Activated CD4-positive, alpha-beta T cell treated with anti-CD3 and anti-CD28 coated beads, Interleukin-2, amount 50 U/mL, for 24 hours (primary cell): ENCODE measurements at places on chromosomes 3 and 15.

DNA sequence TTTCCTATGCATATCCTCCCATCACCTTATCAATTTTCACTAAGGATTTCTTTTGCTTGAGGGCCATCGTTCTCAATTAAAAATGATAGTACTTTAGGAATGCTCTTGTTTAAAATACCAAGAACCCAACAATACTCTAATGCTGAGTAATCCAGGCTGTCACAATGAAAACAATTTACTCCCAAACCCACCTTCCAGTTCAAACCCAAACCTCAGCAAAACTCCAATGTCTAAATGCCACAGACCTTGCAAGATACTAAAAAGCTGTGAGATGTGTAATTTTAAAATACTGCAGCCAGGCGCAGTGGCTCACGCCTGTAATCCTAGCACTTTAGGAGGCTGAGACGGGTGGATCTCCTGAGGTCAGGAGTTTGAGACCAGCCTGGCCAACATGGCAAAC, 889.8 kb downstream of the ROBO1 start:
- no peak for DNase-seq

DNA sequence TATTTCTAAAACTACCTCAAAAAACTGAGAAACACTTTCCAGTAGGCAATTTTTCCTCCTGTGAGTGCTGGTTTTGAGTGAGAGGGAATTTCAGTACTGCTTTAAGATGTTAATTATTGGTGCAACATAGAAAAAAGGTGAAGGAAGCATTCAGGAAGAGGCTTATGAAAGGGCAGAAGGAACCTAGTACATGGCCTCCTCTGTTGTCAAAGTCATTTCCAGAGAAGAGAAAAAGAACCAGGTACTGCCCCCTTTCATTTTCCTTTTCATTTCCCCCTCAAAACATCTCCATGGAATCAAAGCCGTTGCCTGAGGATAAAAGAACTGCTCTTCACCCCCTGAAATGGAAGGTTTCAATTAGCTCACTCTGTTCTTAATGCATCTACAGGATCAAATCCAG, 19.8 kb downstream of the RARRES1 start:
- no peak for DNase-seq

- DNase-seq = no peak
Observed at GRCh38 chr15:77791941-77792340, 159.2 kb upstream of the LINGO1 start.

DNA sequence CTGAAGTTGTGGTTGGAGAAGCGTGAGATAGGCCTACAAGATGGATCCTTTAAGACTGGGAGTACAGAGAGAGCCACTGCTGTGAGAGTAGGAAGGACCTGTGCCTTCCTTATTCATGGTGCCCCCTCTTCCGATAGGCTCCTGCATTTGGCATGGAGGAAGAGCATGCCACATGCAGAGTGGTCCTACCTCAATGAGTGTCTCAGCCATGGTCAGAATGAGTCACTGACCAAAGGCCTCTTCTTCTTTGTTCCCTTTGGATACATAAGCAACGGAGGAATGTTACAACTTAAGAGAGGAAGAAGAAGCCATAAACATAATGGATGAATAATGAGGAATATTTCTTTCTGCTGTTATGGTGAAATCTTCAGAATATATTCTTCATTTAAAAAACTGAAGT, 681.2 kb upstream of the GRM7 start:
- no peak for DNase-seq

GRCh38 chr15:98724494-98724893, 76.2 kb downstream of the IGF1R start:
- DNase-seq = no peak

GRCh38 chr3:152443212-152444023, 174.7 kb downstream of the MBNL1 start:
- DNase-seq = no peak

- no peak for DNase-seq
Observed at GRCh38 chr15:64110950-64111678, 15.3 kb downstream of the SNX1 start.
